ENCODE measurements at places on chromosomes 2 and 18. TPM values are rescaled to one million over a fixed set of nuclear protein-coding genes. Genes with fewer than 3 reads are reported as not detected.

TNFRSF11A gene
- total RNA-seq = 86.6 TPM

DNA sequence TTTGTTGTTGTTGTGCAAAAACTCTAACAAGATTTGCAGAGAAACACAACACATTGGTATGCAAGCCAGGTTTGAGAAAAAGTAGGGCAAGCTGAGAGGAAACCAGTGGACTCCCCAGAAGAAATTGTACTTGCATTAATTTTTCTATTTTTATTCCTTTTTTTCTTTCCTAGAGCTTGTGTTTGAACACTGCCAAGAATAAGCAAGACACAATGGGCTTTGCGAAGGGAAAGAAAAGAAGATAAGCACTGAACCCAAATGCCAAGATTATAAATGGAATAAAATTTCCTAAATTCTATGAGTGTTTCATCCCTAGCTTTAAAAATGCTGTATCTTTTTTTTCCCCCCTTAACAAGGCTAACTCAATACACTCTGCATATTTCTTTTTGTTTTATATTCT, 17.0 kb upstream of the CYTIP start:
- no peak for DNase-seq
- no peaks in the 10 kb centered on the region for H3K4me1 ChIP-seq
- H3K4me3 ChIP-seq = no peak overlapping the region
- H3K27ac ChIP-seq = no peak overlapping the region

DNA sequence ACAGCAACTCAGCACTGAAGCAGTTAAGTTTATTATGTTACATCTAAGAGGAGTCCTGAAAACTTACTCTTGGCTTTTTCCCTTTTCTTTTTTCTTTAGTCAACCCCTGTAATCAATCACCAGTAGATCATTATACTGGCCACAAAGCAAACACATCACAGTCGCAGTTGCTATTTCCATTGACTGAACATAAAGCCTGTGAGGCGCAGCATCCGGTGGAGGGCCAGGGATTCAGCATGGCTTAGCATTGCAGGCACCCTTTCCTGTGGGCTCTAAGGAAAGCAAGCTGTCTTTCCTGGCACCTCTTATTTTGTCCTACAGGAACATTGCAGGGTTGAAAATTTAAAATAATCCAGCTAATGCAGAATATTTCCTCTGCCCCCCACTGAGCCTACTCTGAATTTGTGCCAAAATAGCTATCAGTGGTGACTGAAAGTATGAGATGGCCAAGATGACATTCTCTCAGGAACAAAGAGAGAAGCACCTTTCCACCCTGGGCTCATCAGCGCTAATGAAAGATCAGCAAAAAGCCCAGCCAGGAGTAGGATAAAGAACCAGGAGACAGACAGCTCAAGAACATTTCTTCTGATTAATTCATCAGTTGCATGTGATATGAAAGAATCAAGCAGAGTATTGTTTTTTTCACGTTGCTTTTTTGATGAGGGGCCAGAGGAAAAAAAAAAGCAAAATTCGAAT, 85.3 kb upstream of the SULT1C3 start:
- no peak for DNase-seq
- no peaks in the 10 kb centered on the region for H3K4me1 ChIP-seq
- no peaks in the 10 kb centered on the region for H3K27me3 ChIP-seq
- H3K27ac ChIP-seq = no peak overlapping the region
- no peak overlapping the region for H3K4me3 ChIP-seq

DNA sequence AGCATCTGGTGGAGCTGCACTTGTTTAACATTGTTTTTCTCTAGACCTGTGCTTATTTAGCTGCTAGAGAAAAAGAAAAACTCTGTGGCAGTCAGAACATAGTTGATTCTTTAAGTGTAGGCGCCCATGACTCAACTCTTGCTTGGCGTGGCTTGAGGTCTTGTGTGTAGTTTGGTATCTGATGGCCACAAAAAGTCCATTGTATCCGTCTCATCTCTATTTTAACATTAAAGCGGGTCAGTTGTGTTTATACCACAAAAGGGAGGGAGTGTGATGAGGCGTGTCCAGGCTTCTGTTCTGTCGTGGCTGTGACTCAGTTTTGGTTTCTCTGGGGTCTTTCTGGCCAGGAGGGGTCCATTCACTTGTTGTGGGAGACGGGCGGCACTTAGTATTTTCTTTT, 24.2 kb upstream of the UGT1A8 start:
- H3K4me1 ChIP-seq = no peaks in the 10 kb centered on the region
- no peak for DNase-seq
- H3K27ac ChIP-seq = no peak overlapping the region
- H3K27me3 ChIP-seq = no peaks in the 10 kb centered on the region
- no peaks in the 10 kb centered on the region for H3K36me3 ChIP-seq

GRCh38 chr18:28136071-28136470, 40.9 kb downstream of the CDH2 start:
- no peaks in the 10 kb centered on the region for H3K4me1 ChIP-seq
- H3K4me3 ChIP-seq = no peak overlapping the region
- H3K27ac ChIP-seq = no peak overlapping the region
- no peaks in the 10 kb centered on the region for H3K36me3 ChIP-seq
- no peaks in the 10 kb centered on the region for H3K27me3 ChIP-seq

DNA sequence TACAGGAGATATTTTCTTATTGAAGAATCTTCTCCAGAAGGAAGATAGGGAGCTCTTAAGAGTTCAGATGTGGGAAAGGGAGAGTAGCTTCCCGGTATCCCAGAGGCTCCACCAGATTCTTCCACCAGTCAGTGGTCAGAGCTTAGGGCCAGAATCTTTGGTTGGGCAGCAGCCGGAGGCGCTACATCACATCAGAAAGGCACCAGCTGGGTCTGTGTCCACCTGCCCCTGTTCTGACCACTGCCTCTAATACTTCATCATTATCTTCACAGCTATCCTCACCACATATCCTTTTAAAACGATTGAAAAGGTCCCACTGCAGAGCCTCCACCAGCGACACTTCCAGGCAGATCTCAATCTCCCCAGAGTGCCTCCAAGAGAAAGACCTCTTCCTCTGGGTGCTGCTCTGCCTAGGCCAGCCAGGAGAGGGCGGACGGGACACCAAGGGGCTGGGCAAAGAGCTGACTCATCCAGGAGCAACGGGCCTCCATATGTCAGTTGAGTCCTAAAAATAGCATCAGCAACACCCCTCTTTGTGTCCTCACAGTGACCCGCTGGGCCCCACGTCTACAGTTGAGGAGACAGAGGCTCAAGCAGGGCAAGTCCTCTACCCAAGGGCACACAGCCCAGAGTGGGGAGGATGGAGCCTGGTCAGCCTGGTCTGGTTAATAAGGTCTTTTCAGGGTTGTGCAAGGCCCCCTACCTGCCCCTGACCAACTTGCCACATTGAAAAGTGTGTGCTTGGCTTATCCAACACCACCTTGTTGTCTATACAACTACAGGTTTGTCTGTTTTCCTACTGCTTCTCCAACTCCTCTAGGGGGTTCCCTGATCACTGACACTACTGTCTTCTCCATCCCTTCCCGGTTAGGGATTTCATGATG, 81.2 kb downstream of the ADD2 start:
- H3K27me3 ChIP-seq = no peaks in the 10 kb centered on the region
- H3K27ac ChIP-seq = no peak overlapping the region
- H3K4me3 ChIP-seq = no peak overlapping the region
- H3K4me1 ChIP-seq = no peaks in the 10 kb centered on the region

DNA sequence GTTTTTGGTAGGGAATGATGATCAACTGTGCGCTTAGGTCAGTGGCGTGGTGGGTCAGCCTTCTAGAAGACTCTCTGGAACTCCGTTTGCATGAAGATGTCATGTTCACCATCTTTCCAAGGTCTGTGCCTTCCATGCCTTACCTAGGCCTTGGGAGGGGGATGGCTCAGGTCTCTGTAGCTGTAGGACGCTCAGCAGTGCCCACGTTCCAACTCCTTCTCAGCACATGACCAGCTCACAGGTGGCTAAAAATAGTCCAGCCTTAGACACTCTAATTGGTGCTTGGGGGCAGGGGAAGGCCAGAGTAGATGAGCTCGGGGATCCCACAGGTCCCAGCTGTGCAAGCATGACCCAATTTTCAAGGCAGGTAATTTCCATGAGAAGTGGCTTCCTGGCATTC, 42.3 kb upstream of the TEX51 start:
- DNase-seq = no peak
- no peaks in the 10 kb centered on the region for H3K4me1 ChIP-seq
- no peaks in the 10 kb centered on the region for H3K27me3 ChIP-seq

- H3K4me3 ChIP-seq = no peak overlapping the region
- H3K36me3 ChIP-seq = no peaks in the 10 kb centered on the region
- no peaks in the 10 kb centered on the region for H3K27me3 ChIP-seq
- H3K4me1 ChIP-seq = no peaks in the 10 kb centered on the region
- DNase-seq = no peak
Measured at GRCh38 chr2:40281021-40281940, 170.6 kb downstream of the SLC8A1 start.

- no peak for DNase-seq
- peaks cover 6% of the 10 kb centered on the region for H3K4me1 ChIP-seq
- H3K4me3 ChIP-seq = no peak overlapping the region
- H3K27me3 ChIP-seq = no peaks in the 10 kb centered on the region
Measured at GRCh38 chr2:62540408-62541168, 34.6 kb upstream of the TMEM17 start.

DNA sequence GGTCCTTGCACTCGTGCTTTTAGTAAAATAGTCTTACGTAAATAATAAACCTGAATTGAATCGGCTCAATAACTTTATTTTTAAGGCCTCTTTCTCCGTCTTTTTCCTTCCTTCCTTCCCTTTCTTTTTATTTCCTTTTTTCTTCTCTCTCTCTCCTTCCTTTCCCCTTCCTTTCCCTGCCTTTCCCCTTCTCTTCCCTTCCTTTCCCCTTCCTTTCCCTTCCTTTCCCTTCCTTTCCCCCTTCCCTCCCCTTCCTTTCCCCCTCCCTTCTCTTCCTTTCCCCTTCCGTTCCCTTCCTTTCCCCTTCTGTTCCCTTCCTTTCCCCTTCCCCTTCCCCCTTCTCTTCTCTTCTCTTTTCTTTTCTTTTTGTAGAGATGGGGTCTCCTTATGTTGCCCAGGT, 121.0 kb downstream of the NCKAP5 start:
- H3K27me3 ChIP-seq = no peaks in the 10 kb centered on the region
- no peak for DNase-seq
- no peak overlapping the region for H3K27ac ChIP-seq

NPHP1 gene
- total RNA-seq = 0.42 TPM

TEKT4 gene
- not detected for total RNA-seq

ELOA2 gene
- not detected for total RNA-seq

DNA sequence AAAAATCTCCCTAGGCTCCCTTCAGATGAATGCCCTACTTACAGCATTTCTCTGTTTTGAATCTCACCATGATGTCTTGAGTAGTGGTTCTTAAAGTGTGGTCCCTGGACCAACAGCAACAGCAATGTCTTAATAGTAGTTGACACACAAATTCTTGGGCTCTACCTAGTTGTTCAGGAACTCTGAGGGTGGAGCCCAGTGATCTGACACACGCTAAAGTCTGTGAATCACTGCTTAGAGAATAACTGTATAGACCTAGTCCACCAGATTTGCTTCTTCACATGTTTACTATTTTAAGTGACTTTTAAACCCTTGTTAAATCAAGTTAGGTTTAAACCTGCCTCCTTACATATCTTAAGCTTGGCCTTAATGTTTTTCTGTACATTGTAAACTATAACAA, 47.6 kb upstream of the ARHGAP15 start:
- H3K4me1 ChIP-seq = no peaks in the 10 kb centered on the region
- no peaks in the 10 kb centered on the region for H3K27me3 ChIP-seq
- no peaks in the 10 kb centered on the region for H3K36me3 ChIP-seq

POMC gene
- 0.53 TPM for total RNA-seq

Measured in colonic mucosa (tissue), 4 donors.